Fibroblast of villous mesenchyme (primary cell): ENCODE measurements at places on chromosomes 1 and 21.

- no peak for DNase-seq
Observed at GRCh38 chr1:241666419-241666818, 14.3 kb downstream of the WDR64 start.

DNA sequence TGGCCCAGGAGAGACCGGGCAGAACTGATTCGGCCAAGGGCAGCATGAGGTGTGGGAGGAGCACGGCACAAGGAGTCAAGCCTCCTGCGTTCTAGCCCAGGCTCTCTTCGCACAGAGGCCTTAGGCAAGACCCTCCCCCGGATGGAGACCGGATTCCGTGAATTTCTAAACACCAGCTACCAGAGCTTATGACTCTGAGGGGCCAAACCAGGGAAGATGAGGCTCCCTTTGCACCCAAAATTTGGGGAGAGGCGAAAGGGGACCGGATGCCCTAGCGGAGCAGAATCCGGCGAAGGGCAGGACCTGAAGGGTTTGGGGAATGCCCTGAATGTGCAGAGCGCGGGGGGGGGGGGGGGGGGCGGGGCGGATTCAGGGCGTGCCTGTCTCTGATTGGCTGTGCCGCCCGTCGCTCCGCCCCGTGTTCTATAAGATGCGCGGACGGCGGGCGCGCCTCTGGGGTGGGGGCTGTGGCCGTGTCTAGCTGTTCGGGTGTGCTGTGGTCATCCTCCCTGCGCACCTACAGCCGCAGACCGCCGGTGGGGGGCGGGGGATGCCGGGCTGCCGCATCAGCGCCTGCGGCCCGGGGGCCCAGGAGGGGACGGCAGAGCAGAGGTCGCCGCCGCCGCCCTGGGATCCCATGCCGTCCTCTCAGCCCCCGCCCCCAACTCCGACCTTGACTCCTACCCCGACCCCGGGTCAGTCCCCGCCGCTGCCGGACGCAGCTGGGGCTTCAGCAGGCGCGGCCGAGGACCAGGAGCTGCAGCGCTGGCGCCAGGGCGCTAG lies at the start of gene TRNP1:
Gene TRNP1 (plus strand): TSS at position 456 of the 783 bp plus-strand sequence. CDS start 95 bp downstream, at position 551.
- peak; percentile 85 for DNase-seq

- no peak for DNase-seq
Observed at GRCh38 chr1:225923381-225923691, 714 bp downstream of the PYCR2 start.

- peak; percentile 54 for DNase-seq
Observed at GRCh38 chr1:198258491-198258890, 101.7 kb downstream of the NEK7 start.

DNA sequence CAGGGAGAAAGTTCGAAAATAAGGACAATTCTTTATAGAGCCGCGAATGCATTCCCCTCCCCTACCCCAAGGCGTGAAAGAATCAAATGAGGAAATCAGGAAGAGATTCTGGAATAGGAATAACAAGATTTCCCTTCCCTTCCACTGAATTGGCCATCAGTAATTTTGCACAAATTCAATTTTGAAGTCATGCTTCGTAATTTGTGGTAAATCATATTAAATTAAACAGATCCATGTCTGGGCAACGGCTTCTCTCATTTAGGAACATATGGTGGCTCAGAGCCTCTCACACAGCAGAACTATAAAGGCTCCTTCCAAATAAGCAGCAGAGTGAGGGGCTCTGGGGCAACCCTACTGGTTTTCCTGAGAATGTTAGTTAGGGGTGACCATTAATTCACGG lies 152.9 kb downstream of the CLIC6 start:
- DNase-seq: no peak

GRCh38 chr1:23169727-23170335 lies 1.2 kb upstream of the LUZP1 start:
- DNase-seq: peak; percentile 95

GRCh38 chr21:42461185-42461520 lies 34.9 kb downstream of the RSPH1 start:
- DNase-seq: no peak

DNA sequence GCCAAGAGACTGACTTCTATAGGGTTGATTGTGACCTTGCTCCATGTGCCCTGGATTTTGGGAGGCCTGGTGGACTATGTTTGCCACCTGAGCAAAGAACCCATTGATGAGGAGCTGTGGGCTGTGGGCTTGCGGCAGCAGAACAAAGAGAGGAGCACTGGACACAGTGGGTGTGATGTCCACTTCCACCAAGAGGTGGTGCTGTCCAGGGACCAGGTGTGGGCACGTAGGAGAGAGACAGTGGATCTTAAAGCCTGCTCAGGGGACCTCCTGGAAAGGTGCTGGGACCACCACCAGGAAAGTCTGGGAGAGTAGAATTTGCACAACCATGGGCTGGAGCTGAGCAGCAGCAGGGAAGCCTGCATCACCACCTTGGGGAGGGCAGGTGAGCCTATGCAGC lies 106.7 kb upstream of the ETS2 start:
- no peak for DNase-seq

DNA sequence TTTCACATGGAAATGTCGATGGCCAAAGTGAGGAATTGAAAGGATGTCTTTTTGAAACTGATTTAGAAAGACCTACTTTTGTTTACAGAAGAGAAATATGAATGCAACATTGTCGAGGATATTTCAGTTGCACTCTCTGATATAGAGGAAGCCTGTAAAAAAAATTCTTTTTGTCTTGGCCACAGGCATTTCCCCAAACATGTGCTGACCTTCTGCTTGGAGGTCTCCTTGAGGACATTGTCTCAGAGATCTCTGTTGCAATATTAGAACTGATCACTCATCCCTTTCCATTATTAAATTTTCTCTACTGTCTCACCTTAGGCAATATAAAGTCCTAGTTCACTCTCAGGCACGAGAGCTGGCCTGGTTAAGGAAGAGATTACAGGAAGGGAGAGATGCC lies 16.0 kb downstream of the S100A11 start:
- no peak for DNase-seq

DNA sequence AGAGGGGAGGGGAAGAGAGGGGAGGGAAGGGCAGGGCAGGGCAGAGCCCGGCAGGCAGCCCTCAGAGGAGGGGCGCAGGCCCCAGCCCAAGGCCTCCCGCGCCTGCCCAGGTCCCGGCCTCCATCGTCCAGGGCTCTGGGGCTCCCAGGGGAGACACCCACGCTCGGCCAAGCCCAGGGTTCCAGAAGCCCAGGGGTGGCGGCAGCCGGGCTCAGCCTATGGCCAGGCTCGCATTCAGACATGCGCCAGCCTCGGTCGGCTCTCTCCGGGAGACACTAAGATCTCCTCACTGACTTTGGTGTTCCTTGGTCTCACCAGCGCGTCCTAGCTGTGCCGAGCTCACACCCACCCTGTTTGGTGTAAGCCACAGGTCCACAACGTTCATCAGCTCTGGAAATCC lies 7.1 kb upstream of the ANKRD65 start:
- no peak for DNase-seq

GRCh38 chr1:221840511-221841243 lies 98.8 kb upstream of the DUSP10 start:
- DNase-seq: peak; percentile 43

DNA sequence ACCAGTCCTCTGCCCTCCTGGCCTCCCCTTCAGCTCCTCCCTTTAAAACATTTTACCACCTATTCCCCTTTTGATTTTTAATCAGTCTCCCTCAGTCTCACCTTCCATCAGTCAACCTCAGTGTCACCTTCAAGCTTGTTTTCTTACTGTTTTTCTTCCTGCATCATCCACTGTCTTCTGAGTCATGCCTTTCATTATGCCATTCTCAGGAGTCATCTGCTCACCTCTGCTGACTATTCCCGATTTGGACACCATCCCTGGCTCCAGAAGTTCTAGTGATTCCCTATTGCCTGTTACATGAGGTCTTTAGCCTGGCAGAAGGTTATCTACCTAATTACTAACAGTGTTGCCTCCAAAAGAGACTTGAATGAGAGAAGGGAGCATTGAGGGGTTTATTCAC lies 23.9 kb downstream of the NFASC start:
- DNase-seq: no peak

DNA sequence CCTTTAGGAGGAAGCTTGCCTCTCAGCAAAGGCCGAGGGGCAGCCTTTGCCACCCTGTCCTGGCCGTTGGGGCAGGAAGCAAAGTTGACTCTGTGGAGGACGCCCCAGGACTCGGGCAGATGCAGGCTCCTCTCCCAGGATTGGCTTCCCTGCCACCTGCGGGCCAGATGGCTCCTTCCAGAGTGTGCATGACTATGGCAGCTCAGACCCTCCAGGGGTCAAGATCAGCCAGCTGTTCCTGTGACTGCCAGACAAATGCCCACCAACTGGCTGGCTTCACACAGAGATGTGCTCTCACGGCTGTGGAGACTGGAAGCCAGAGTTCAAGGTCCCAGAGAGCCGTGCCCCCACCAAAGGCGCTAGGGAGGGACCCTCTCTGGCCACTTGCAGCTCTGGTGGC lies 87.0 kb upstream of the VAMP3 start:
- no peak for DNase-seq

DNA sequence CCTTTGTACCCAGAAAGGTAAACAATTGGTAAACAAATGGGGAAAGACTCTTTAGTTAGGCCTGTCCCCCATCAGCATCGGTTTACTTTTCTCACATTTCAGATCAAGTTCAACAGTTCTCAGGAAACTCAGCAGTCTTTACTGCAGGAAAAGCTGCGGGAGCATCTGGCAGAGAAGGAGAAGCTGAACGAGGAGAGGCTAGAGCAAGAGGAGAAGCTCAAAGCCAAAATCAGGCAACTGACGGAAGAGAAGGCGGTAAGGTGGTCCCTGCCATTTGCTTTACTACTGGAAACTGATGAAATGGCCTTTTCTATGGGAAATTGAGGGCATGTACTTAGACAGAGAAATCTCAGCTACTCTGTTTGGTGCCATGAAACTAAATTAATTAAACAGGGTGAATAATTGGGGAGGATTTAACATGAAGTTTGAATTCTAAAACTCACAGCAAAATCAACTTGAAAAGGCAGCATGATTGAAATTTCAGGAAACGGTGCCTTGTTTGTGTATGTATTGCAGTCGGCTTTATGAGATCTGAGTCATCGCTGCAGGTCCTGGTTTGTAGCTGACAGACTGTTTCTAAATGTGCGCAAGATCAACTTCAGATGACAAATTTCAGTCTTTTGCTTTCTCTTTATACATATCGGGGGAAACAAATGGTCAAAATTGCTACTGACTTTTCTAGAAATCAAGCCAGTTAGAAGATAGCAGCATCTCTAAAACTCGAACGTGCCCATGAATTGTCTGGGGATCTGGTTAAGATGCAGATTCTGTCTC lies 67.9 kb upstream of the EFHD2 start:
- DNase-seq: peak; percentile 90

GRCh38 chr21:45045481-45045880 lies 28.9 kb upstream of the ADARB1 start:
- DNase-seq: peak; percentile 61

GRCh38 chr1:87929906-87930305 lies 601.2 kb downstream of the LMO4 start:
- DNase-seq: no peak

DNA sequence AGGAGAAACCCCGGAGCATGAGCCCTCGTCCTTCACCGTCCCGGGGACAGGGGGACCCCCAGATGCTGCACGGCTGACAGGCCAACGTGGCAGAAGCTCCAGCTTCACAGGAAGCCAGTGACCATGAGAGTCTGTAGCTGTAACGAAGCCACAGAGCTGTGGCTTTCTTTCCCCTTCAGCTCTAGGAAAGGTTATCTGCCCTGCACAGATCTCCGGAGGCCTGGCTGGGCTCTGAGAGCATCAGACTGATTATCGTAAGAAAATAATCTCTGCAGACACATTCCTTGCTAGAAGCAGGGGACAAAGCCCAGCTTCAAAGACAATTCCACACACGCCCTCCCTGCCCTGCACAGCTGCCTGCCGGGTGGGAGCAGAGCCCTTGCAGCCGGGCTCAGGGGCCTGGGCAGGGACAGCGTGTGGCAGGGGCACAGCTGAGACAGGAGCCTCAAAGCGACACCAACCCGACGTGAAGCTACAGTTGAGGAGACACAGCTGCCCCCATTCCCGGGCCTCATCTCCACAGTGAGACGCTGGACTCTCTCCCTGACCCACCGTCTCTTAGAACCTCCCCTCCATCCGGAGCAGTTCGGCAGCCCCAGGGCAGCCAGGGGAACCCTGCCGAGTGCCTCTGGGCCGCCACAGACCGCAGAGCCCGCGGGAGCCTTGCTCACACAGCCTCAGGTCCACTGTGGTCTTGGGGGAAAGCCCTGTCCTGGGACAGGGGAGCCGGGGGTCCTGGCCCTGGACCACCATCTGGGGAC lies 30.6 kb downstream of the POFUT2 start:
- DNase-seq: peak; percentile 27

DNA sequence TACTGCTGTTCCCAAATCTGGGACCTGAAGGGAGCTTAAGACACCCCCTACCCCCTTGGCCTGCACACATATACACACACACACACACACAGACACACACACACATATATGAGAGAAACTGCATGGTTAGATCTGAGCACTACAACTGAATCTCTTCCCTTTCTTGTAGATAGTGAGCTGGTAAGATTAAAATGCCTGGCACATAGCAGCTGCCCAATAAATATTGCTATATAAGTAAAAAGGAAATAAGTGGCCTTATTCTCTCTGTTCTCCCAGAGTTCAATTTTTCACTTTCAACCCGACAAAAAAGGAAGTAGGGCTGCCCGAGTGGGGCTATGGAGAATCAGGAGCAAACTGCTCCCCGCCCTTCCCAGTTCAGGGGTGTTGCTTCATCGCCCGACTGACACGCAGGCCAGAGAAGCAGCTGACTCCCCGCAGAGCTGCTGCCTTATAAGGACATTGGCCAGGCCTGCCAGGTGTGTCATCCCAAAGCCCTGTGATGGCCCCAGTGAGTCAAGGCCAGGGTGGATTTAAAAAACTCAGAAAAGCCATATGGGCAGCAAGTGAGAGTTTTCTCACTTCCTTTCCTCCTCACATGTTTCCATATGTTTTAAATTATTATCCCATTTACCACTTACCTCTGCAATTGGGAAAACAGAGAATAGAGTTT lies 106.5 kb upstream of the SLC44A3 start:
- peak; percentile 98 for DNase-seq

- no peak for DNase-seq
Observed at GRCh38 chr1:183577897-183578465, 12.3 kb downstream of the NCF2 start.

GRCh38 chr1:193588311-193589082 lies 402.1 kb upstream of the B3GALT2 start:
- DNase-seq: no peak

- DNase-seq: no peak
Observed at GRCh38 chr1:27526569-27527222, 36.7 kb upstream of the WASF2 start.

DNA sequence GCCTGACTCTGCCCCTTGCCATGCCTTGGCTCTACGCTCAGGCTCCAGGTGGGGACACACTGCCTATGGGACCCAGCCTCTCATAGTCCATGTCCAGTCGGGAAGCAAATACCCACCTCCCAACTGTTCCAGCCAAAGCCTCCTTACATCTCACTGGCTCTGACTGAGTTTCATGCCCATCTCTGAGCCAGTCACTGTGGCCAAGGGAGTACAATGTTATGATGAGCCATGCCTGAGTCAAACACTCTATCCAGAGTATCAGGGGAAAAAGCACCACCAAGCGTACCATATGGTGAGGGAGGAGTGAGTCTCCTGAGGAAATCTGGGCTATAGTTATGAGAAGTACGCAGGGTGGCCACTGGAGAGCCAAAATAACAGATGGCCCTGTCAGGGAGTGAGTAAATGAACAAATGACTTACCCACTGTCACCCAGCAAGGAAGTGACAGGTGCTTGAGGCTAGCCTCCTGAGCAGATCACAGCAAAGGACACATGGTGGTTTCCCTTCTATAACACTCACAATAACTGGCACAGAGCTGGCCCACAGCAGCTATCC lies 236.6 kb upstream of the GJB5 start:
- DNase-seq: no peak
